ENCODE measurements at places on chromosomes 1 and 21.

DNA sequence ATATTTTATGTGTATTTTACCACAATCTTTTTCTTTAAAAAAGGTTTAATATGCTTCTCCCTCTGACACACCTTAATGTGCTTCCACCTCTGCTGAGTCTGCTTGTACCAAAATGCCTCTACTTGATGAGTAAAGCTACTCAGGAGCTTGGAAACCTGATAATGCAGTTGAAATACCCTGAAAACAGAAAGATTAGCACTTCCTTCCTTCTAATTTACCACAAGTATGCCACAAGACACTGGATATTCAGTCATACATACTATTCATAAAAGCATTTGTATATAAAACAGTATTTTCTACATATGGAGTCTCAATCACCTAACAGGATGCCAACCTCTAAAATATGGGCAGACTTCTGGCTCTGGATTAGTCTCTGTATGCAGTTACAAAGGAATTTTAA lies 55.0 kb downstream of the SLC35D1 start:
- DNase-seq = no peak

- DNase-seq = no peak
Measured at GRCh38 chr1:205616563-205617293, 15.1 kb downstream of the ELK4 start.

DNA sequence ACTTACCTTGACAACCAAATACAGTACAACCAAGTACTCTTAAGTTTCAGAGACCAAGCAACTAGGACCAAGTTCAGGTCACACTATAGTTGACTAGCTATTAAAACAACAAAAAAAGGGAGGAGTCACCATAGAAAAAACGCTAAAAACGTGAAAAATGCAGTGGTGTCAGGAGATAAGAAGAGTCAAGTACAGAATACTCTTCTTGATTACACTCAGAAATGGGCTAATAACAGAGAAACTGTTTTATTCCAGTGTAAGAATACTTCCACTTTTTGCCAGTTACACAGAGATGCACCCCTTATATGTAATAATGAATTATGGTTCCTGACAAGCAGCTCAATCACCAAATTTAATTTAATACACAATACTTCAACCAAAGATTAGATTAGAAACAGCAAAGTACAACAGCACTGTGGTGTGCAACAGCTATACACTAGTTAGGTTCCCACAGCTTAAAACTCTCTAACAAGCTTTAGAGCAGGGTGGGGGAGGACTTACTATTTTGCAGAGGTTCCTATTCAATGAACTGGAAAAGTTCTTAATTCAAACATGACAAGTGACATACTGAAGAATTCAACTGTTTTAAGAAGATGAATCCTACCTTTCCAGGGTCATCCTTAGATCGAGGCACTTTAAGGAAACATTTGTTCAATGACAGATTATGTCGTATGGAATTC lies 70.4 kb downstream of the FOXJ3 start:
- DNase-seq = no peak

DNA sequence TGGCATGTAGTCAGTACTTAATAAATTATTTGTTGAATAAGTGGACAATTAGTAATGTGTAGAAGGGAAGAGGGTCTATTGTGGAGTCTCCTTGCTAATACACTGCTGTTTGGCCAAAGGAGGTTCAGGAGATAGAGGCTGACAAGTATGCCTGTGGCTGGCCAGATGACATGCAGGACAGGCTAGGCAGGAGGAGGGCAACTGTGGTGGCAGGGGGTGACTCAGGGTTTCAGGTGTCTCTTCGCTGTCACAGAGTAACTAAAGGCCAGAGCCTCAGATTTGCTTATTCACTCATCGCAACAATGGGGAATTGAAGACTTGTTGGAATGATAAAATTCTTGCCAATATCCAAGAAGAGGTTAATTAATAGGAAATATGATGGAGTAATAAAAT lies 33.1 kb downstream of the THRAP3 start:
- DNase-seq = no peak

- DNase-seq = no peak
Measured at GRCh38 chr1:52907068-52907811, 14.3 kb downstream of the ECHDC2 start.

DNA sequence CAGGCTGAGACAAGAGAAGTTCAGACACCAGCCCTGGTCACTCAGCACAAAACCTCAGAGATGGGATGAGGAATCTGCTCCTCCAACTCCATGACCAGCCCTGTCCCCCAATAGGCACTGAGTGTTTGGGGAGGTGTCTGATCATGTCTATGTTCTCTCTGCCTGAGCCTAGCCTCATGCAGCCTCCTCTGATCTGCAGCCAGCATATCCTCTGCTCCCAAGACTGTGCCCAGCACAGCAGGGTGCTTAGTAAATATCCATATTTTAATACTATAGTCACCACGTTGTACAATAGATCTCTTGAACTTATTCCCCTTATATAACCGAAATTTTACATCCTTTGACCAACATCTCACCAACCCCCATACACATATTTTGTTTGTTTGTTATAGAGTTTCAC lies 202.9 kb downstream of the MATN1 start:
- no peak for DNase-seq

DNA sequence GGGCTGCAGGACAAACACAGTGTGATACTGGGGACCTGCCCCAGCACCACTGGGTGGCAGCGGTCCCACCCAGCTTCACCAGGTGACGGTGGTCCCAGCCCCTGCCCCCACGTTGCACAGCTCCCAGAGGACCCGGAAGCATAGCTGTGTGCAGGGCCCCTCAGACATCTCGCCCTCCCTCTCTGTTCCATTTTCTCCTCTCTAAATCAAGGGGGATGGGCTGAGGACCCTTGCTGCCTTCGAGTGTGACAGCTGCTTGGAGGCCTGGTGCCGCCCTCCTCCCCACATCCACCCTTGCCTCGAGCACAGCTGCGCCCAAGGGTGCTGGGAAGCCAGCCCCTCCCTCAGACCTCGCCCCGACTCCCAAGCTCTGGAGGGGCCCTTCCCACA lies 16.1 kb upstream of the LRRC3 start:
- DNase-seq = no peak

DNA sequence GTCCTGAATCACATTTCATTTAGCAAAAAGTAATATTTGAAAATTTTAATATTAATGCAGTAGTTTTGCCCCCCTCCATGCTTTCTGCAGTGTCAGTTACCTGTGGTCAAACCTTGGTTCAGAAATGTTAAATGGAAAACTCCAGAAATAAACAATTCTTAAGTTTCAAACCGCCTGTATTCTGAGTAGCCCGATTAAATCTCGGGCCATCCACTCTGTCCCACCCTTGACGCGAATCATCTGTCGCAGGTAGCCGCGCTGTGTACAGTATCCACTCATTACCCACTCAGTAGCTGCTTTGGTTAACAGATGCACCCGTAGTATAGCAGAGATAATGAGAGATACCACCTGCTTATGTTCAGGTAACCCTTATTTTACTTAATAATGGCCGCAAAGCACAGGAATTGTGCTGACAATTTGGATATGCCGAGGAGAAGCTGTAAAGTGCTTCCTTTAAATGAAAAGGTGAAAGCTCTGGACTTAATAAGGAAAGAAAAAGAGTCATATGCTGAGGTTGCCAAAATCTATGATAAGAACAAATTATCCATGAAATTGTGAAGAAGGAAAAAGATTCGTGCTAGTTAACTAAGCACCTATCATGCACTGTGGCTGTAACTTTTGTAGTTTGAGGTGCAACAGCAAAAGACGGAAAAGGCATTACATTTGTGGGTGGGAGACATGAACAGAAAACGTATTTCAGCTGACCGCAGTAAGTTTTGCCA lies 889 bp upstream of the SCYL3 start:
- no peak for DNase-seq

DNA sequence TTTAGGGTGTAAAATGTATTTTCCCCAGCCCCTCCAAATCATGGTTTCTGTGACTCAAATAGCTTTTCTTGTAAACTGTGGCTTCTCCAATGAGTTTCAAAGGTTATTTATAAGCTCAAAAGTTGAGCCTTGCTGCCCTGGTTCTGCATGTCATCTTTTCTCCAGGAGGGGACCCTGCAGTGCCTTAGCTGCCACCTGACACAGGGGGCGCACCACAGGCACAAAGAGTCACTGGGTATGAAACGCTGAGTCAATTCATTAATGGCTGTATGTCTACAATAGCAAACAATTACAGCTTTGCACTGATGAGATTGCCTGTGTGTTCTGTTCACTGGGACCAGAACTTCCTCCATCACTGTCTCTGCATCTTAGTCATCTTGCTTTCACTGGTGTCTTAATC lies 100.8 kb downstream of the PCP4 start:
- no peak for DNase-seq

GRCh38 chr1:15411593-15412137 lies 2.0 kb downstream of the EFHD2 start:
- DNase-seq = no peak

GRCh38 chr1:89670163-89670562 lies 37.2 kb downstream of the LRRC8C start:
- no peak for DNase-seq

DNA sequence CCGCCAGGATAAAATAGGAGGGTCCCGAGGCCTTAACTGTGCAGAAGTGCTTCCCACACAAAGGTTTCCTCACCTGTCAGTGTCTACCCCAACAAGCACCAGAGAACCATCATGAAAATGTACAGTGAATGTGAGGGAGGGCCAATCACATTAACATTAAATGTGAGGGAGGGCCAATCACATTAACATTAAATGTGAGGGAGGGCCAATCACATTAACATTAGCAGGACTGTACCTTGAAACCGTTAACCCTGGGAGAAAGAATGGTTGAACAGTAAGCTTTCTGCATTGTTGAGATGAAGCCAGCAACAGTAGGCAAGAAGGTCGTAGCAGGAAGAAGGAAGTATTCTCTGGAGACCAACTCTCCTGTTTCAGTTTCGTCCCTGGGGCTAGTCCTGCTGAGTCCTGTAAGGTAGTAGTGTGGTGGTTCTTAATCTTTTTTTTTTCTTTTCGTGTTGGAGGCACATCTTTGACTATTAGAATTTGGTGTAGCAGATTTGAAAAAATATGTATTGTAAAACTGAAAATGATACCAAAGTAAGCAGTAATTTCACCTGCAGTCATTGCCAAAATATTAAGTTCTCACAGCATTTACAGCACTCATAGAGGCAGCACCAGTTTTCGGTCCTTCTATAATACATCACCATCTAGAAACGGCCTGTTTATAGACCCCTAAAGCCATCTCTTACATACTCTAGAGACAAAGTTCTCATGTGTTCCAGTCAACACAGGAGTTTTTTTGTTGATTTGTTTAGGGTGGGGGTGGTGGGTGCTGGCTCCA lies 98.6 kb upstream of the PPP2R5A start:
- no peak for DNase-seq

DNA sequence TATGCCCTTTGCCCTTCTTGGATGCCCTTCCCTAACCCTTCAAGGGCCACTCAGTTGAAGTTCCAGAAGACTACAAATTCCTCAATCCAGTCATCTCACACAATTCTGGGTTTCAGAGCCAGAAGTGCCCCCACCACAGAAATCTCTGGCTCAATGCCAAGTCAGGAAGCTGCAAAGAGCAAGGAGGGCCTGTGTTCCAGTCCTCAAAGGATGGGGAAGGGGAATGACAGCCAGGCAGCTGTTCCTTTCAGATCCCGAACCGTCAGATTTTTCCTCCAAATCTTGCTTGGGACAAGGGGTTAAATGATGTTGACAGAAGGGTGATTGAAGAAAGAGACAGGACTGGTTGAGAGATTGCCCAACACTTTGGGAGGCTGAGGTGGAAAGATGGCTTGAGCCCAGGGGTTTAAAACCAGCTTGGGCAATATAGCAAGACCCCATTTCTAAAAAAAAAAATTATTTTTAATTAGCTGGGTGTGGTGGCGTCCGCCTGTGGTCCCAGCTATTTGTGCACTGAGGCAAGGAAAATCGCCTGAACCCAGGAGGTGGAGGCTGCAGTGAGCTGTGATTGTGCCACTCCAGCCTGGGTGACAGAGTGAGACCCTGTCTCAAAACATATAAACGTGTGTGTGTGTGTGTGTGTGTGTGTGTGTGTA lies 716 bp upstream of the HPDL start:
- no peak for DNase-seq

- no peak for DNase-seq
Measured at GRCh38 chr1:234970731-234971476, 157.7 kb downstream of the TOMM20 start.

All from NCI-H524 treated with DMSO at 0.1 percent for 48 hours (cell line).